ENCODE measurements at places on chromosomes 3 and 15.

DNA sequence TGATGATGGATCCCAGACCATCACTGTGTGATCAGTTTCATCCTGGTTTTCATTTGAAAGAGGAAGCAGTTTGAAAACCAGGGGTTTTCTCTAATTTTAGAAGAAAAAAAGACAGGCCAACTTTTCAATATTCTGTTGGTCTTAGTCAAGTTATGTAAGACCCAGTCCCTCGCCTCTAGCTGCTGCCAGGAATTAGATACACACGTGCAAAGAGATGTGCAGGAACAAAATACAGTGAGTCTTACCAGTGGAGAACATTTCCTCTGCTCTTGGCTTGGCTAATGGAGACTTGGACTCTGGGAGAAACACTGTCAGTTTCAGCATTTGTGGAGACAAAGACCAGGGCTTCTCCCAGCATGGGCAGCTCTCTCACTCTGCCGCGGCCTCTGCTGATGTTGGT is 214.9 kb upstream of the C2CD4B start:
- DNase-seq = no peak

- DNase-seq = no peak
Measured at GRCh38 chr15:80153900-80154299, 1.1 kb downstream of the FAH start.

DNA sequence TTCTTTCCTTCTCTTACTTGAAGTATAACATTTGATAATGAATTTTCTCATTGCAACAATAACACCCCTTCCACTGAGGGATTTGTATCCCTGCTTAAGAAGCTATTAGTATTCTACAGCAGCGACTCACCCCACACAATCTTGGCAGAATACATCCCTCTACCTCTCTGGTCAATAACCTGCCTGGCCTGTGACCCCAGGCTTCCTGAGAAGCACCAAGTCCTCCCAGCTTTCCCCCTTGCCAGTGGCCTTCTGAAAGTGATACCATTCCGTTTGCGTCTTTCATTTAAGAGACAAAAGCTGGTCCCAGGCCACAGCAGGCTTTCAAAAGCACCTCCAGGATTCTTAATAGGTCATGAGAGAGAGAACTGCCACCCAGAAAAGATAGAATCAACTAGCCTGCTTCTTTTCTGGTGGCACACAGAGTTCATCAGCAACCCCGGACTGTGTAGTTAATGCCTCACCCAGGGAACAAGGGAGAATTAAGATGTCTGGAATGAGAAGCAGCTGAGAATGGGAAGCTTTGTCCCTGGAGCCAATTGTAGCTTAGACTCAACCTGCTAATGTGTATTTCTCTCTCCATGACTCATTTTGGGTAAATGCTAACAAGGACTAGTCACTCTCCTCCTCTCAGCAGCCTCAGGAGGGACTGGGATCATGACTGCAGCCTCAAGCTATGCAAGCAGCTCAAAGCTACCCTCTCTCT is 101.0 kb upstream of the CPNE4 start:
- DNase-seq = no peak

GRCh38 chr3:110697961-110698360 is 373.7 kb upstream of the NECTIN3 start:
- no peak for DNase-seq

DNA sequence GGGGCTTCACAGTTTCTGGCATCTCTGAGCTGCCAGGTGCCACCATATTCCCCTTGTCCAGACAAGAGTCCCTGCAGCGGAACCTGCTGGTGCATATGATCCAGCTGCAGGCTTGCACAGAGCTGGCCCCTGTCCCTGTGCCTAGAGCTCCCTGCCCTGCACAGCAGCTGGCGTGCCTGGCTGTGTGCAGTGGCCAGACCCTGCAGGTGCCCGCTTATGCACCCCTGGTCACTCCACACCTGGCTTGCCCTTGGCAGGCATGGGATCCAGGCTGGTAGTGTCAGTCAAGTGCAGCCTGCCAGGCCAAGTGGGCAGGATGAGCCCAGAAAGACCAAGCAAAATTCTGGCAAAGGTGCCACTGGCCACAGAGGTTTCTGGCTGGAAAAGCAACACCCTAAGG is 88.6 kb upstream of the TTBK2 start:
- DNase-seq = no peak

- DNase-seq = no peak
Measured at GRCh38 chr15:25249236-25250010, 189.4 kb downstream of the UBE3A start.

DNA sequence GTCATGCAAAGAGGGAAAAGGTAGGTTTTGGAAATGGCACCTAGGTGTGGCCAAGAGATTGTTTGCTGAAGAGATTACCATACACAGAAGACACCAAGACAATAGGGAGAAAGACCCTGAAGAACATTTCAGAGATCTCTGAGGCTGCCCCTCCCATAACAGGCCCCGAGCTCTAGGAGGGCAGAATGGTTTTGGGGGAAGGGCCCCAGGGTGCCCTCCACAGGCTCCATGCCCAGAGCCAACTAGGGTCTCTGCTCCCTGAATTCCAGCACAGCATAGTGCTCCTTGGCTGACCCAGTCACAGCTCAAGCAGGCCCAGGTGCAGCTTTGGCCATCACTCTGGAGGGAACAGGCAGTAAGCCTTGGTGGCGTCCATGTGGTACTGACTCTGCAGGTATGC is 163.9 kb downstream of the RAB11A start:
- no peak for DNase-seq

DNA sequence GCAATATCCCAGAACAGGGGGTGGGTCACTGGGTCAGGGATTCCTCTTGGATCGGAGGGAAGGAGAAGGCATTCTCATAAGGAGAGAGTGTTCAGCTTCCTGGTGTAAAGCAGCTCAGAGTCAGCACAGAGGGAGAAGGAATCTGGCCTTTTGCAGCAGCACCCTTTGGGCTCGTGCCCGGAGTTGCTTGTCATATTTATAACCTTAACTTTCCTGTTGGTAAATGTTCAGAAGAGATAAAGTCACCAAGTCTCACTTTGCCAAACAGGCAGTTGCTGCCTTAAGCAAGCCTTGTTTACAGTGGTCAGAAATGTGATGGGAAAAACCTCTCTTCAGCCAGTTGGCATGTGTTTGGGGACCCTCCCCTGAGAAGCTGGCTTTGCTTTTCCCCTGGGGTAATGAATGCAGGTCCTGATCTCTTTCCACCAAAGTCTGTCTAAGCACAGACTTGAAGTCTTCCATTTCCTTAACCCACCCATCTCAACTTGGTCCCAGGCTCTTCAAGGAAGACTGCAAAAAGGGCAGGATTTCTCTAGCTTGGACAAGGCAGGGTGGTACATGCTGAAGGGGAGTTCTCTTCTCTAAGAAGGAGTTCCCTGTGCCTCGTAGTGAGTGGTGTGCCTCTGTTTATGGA is 206.9 kb upstream of the BHLHE40 start:
- no peak for DNase-seq

GRCh38 chr3:15217841-15218267 is 11.8 kb downstream of the CAPN7 start:
- no peak for DNase-seq

GRCh38 chr15:47862402-47862801 is 145.1 kb downstream of the SEMA6D start:
- DNase-seq = no peak

DNA sequence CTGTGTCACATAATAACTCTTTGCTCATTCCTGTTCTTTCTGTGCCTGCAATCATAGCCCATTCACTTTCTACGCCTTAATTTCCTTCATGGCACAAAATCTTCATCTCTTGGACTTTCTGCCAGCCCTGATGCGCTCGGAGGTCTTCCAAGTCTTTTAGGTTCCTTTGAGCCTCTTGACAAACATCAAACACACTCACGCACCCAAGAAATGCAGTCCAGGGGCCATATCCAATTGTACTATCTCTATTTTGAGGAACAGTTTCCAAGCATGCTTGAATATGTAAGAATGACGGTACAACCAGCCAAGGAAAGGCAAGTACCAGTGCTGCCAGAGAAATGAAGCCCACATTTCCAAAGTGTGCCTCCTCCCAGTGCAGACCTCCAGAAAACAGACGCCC is 234.1 kb downstream of the MEX3B start:
- DNase-seq = no peak

- DNase-seq = no peak
Measured at GRCh38 chr3:104510131-104510849, 856.4 kb upstream of the ALCAM start.

DNA sequence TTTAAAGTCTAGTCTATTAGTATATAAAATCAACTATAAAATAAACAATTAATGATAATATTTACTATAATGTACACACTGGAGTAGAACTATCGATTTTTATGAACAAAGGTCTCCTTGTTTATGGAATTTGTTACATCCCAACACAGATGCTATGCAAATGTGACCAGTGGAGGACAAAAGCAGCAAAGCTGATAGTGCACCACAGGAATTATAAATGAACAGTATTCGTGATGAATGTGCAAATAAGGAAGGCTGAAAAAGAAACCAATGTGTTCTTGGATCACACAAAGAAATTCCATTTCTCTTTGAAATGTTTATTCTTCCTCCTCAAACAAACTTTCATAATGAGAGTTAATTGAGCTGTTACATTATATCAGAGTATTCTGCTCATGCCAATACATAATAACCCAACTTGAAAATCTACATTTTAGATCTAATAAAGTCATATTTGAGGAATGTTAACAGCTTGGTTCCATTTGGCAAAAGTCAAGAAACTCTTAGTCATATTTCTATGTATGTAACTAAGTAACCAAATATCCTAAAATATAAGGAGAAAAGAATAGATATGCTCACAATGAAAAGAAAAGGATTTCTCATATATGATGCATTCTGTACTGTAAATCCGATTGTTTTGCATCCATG is 79.3 kb downstream of the NEK10 start:
- DNase-seq = no peak

DNA sequence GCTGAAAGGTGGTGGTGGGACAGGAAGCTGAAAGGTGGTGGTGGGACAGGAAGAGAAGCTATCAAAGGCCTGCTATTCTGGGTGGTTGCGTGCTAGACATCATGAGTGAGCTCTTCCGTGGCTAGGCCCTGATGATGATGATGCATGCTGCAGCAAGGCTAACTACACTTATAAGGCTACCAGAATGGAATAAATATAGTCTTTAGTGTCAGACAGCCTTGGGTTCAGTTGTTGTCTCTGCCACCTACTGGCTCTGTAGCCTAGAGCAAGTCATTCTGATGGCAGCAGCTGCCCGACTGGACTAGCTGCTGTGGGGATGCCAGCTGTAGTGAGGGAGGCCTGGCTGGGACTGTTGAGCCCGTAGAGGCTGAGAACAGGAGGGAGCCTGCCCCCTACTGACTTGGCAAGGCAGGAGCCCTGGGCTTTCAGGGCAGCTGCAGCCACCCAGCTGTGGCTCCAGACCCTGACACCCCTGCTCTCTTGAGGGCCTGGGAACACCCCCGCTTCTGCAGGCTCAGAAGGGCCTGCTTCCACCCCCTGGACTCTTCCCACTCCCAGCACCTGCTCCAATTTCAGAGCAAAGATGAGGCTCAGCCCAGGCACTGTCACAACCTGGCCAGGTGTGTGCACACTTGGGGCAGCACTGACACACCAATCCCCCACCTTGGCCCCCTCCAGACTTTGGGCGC is 21.4 kb upstream of the ZBED2 start:
- no peak for DNase-seq

- no peak for DNase-seq
Measured at GRCh38 chr15:57190208-57190607, 186.1 kb upstream of the CGNL1 start.

DNA sequence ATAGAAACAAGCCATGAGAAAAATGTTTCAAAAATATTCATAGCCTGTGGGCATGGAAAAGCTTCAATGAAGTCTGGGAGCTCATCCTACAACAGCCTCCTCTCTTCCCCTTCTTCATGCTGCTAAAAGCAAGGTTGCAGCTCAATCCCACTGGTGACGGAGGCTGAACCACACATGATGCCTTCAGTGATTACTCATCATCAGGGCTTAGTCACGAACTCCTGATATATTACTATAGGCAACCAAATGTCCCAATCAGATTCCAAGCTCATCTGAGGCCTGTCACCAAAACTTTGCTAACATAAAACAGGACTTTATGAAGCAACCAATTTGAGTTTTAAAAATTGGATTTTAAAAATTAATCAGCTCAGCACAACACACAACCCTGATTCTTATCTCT is 24.0 kb upstream of the SLC24A5 start:
- DNase-seq = no peak

DNA sequence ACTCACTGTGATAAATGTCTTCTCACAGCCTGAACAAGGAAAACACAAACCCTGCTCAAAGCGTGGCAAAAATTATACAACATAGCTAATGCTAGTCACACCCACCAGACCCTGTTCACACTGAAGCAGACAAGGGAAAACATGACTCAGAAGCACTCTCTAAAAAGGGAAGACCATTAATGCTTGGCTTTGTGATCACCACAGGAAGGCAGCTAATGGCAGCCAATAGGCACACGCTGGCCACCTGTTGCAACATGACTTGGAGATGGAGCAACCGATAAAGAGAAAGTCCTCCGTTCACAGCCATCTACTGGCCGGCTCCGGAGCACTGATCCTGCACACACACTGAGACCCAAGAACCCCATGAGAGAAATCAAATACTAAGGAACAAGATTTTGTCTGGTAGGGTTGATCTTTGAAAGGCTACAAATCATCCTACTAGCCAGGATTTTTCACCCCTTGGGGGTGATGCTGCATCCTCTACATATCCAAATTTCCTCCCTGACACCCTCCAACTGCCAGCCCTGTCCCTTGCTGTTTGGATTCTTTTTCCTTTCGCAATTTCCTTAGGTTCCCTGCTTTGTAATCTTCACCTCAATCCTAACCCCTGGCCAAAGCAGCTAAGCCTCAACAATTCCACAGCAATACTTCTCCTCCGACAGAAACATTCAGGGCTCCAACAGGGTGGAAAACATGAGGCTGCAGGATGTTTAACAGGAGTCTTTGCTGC is 3.2 kb downstream of the ZXDC start:
- peak; percentile 14 for DNase-seq

DNA sequence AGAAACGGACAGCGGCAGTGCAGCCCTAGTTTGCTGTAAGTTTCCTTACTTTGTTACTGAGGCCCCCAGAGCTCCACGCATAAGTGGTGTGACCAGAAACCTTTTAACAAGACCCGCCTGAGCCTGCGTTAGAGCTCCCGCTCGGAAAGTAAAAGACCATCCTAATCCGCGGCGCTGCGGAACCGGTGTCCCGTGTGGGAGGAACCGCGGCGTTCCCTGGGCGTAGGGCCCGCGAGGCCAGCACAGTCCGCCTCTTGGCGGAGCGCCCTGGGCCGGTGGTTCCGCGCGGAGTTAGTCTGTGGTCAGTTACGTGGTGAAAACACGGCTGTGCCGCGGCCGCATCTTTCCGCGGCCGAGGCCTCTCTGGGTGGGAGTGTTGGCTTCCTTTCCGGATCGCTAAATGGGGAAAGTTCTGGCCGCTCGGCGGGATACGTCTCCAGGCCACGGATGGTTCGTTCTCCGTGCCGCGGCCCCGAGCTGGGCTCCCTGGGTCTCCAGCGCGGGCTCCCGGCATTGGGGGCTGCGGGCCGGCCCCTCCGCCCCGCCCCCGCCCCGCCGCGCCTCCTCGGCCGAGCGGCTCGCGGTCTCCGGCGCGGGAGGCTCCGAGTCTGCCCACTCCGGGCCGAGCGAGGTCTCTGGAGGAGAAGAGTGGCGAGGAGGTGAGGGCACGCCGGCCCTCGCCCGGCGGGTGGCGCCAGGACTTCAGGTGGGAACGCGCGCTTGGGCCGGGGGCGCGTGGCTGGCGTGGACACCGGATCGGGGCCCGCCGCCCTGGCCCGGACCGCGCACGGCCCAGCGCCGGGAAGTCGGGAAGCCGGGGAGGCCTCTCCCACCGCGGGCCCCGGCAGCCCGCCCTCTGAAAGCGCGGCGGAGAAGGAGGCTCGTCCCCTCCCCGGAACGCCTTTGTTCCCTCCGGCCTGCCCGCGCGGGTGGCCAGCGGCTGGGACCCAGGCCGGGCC is 754 bp downstream of the B3GNT5 start:
- no peak for DNase-seq

All from NCI-H1092 treated with DMSO at 0.1 percent for 48 hours (cell line).